Activated T-cell treated with anti-CD3 and anti-CD28 coated beads for 24 hours (primary cell): ENCODE measurements at places on chromosomes 16 and 17.
A peak's percentile ranks its signal among the peaks of the same experiment; 100 is the strongest.

DNA sequence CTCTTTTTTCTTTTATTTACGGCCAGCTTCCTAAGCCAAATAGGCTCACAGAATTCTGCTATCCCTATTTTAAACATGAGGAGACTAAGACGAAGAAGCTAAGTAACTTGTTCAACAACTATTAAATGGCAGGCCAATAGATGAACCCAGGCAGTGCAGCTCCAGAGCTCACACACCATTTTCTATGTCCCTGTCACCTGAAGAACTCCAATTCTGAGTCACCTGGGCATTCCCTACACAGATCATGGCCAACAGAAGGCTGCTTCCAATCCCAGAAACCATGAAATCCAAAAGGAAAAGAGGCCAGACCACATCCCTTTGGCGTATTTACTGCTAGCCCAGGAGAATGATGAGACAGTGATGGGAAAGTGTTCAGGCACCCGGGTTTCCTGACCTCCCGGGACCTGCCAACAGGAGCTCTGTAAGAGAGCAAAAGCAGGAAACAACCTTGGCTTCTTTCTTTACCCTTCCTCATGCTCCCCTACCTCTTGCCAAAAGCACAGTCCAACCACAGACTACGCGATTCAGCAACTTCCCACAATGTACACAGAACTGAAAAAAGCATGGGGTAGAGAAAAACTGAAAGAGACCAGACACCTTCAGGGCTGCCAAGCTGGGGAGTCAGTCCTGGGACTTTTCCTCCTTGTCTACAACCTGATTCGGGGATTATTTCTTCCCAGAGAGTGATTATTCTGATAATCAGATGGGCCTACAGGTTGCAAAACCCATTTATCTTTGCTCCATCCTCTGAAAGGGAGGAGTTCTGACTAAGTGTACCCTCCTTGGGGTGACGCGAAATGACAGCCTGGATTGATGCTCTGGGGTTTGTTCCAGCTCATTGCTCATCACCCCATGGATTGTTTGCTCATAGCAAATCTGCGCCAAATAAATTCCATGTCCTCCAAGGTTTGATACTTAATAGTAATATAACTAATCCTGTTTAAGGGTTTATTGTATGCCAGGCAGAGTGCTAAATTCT is 47.8 kb upstream of the HAS3 start:
- no peak for DNase-seq

DNA sequence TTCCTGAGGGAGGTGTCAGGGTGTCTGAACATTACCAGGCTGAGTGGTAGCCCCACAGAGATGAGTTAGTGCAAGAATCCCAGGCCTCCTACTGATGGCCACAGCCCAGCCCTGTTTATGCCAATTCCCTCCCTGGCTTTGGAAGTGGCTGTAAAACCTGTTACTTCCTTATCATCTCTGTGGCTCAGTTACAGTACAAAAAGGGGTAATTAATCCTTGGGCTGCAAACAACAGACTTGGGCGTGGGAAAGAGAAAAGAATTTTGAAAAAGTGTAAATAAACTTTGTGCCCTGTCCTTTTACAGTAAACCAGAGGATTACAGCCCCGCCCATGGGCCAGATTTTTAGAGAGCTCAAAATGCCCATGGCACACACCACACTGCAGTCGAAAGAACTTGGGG is 73.1 kb upstream of the AXIN2 start:
- DNase-seq = no peak

- no peak for DNase-seq
These were observed 19.3 kb downstream of the CRISPLD2 start for GRCh38 chr16:84839054-84839453.

DNA sequence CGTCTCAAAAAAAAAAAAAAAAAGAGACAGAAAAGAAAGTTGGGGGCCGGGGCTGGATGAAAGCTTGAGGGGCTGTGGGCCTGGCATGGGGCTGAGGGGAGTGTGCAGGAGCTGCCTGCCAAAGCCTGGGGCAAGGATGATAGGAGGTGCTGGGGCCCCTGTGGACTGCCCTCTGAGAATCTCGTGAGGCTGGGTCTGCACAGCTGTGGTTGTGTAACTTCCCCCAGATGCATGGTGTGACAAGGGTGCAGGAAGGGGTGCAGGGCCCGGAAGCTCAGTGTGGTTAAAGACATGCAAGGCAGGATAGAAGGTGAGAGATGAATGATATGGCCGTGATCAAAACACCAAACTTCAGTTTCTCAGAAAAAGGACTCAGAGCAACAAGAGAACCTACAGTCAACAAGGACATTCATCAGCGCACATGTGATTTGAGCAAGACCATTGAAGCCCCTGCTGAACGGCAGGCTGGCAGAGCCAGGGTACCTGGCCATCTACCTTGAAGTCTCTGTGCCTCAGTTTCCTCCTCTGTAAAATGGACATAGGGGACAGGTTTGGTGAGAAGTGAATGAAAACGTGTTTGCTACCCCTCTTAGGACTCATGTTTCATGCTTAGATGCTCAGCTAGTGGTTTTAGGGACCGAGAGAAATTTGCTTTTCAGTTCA is 9.6 kb downstream of the IL32 start:
- peak; percentile 71 for DNase-seq

DNA sequence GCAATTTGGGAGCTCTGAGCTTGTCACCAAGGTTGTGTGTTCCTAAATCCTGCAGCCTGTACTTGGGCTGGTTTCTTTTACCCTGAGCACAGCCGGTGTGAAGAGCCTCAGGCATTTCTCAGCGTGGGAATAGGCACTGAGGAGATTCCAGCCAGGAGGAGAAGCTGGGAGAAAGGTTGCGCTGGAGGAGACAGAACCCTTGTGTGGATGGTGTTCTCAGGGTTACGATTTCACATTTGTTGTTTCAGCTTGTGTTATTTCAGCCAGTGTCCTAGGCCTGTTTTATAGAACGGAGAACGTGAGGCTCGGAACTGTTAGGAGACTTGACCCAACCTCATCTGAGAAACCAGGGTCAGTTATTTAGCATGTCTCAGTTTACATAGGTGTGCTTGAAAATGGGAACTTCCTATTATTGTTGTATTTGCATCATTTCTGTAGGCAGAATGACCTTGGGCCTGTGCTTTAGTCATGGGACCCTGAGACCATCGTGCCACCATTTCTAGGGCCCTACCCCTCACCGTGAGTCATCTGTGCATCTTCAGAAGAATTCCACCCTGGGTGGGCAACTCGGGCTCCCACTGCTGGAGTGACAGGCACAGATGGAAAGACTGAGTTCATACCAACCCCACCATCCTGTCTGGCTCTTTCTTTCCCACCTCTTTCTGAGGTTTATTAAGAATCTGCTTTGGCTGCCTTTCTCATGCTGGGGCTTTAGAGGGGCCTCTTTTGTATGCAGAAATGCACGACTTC is 134.9 kb downstream of the MSI2 start:
- no peak for DNase-seq

GRCh38 chr16:30896261-30896888 is at the start of gene CTF1:
TSS of gene CTF1 (plus strand) at chr16:30896614. CDS start at chr16:30896644, 30 bp downstream.
- DNase-seq = no peak

DNA sequence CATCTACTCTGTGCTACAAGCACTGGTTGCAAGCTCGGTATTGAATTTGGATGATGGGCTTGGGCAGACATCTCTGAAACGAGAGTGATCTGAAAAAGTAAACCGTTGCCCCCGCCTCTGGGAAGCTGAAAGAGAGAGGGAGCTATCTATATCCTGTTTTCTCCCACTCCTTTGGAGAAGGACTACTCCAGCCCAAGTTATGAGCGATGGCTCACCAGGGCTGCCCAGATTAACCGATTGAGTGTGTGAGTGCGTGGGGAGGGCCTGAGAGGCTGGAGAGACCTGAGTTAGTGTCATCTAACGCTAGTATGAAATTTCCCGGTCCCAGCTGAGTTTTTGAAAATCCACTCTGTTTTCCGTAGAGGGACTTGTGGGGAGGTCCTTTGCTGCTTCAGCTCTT is 11.5 kb downstream of the MGAT5B start:
- no peak for DNase-seq

DNA sequence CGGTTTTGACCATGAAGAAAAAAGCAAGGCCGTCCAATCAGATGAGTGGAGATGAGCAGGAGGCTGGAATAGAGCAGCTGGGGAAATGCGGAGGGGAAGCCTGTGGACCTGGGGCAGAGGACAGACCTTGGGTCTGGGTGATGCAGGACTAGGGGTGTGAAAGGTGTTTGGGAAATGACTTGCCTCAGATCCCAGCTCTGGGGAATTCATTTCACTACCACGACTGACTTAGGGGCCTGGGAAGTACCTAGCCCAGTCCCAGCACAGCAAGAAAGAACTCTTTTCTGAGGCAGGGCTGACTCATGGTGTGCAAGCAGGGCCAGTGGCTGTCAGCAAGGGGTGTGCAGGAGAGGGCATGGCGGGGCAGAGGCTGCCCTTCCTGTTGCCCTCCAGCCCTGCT is 14.8 kb downstream of the DNAI2 start:
- no peak for DNase-seq

DNA sequence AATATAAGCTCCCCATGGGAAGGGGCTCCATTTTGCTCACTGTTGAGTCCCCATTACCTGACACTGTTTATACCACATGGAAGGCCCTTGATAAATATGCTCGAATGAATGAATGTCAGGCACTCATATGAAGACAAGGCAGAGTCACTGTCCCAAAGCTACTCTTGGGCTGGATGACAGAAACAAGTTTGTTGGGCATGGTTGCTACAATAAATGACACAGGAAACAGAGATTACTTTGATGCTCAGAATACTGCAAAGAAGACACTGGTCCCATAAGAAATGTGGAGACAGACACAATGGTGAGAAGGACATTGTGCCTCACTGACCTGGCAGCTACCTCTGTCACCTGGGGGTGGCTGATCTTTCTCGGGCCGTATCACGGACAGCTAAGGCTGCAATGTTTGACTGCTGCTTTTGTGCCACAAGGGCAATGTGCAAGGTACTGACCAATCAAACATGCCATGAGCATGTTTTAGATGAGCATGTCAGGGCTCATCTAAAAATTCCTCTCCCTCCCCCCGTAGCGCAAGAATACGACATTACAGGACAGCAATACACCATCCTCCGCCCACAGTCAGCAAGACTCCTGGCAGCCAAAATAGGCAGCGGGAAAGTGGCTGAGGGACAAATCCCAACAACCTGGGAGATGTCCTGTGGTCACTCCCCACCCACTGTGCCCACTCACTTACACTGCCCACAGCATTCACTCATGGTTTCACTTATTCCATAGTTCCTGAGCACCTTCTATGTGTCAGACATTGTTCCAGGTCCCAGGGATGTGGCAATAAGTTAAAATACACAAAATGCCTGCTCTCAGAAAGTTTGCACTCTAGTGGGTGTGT is 5.0 kb downstream of the PIK3R6 start:
- no peak for DNase-seq

- DNase-seq = no peak
These were observed 146.4 kb downstream of the PCTP start for GRCh38 chr17:55897301-55897700.

- DNase-seq = no peak
These were observed 8.4 kb downstream of the AIPL1 start for GRCh38 chr17:6426356-6427101.

GRCh38 chr17:68570526-68570925 is 30.6 kb downstream of the FAM20A start:
- no peak for DNase-seq

DNA sequence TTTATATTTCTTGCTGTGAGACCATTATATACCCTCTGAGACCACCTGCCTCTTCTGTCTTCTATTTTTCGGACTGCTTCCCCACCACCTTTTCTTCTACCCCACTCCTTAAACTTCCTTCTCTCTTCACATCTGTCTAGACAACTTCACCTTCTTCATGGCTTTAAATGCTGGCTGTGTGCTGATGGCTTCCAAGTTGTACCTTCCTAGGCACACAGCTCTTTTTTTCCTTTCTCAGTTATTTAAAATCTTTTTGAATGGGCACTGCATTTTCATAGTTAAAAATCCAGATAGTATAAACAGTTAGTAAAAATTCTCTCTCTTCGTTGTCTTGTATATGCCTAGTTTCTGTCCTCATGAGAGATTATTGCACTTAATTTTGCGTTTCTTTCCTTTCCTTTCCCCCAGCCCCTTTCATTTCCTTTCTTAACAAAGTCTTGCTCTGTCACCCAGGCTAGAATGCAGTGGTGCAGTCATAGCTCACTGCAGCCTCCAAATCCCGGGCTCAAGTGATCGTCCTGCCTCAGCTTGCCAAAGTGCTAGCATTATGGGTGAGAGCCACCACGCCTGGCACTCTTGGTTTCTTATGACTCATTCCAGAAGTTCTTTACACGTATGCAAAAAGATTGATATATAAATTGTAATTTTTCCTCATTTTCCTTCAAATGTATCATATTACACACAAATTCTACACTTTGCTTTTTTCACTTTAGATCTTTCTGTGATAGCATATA is 114.3 kb downstream of the NPIPB5 start:
- no peak for DNase-seq

DNA sequence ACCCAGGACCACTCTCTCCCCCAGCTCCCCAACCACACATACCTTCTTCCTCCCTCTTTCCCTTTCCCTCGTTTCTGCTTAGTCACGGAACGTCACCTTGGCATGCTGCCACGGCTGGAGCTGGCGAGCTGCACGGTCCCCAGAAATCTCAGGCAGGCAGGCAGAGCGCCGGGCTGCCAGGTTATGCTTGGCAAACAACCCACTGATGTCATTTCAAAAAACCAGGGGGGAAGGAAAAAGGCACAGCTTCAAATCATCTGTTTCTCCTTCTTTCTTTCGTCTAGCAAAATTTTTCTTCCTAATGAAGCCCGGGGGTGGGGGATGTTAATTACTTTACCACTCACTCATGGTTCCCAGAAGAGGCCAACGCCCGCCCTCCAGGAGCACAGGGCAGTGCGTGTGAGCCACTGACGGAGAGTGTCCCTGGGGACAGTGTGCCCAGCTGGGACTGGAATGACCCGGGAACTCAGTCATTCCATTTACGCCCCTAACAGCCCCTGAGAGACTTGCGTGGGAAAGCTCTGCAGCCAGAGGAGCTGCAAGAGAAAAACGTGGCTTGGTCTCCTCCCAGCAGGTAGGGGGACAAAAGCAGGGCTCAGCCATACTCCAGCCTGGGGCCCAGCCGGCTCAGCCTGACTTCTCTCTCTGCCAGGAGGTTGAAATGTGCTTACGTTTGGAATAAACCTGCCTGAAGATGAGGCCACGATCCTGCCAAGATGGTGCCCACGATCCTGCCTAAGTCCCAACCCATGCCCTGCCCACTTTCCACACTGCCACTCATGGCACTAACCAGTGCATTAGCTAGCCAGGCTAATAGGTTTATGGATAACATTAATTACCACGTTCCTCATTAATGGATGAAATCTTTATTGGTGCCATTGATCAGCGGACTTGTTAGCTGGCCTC is 198.9 kb downstream of the ZFHX3 start:
- DNase-seq = no peak

- DNase-seq = no peak
These were observed 143.5 kb downstream of the PPM1E start for GRCh38 chr17:58899191-58899590.

DNA sequence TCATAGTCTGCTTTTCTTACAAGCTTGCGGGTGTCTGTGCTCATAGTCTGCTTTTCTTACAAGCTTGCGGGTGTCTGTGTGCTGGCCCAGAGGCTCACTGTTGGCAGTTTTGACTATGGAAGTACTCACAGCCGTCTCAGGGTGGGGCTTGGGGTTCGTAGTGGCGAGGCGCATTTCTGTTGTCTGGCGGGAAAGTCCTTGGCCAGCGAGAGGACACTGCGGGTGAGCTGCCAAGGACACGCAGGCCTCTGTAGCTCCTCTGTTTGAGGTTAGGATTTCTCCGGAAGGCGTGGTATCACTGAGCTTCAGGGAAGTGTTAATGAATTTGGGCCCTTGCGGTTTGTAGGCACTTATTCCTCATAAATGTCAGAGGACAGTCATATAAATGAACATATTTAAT is 13.5 kb downstream of the TBCD start:
- DNase-seq = no peak
